ENCODE measurements at places on chromosomes 1 and 21. TPM values are rescaled to one million over a fixed set of nuclear protein-coding genes. Genes with fewer than 3 reads are reported as not detected.

DNA sequence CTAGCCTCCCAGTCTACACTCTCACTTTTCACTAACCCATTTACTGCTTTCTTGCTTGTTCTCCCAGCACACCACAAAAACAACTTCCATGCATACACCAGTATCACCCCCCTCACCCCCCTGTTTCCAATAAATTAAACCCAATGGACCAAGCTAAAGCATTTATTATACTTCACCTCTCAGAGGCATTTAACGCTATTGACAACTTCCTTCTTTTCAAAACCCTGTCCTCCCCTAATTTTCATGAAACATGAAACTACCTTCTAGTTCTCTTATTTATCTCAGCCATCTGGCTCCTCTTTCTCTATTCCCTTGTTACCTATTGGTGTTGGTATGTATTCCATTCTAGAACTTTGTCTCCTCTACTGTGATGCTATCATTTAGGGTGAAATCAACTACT lies 32.3 kb downstream of the PTPRC start:
- DNase-seq: no peak

GRCh38 chr21:21148009-21148408 lies 149.8 kb downstream of the NCAM2 start:
- no peak for DNase-seq

- DNase-seq: no peak
Measured at GRCh38 chr1:218207194-218207593, 77.9 kb upstream of the RRP15 start.

- peak; percentile 89 for DNase-seq
Measured at GRCh38 chr1:58815069-58815685, 31.3 kb upstream of the JUN start.

GRCh38 chr1:34186741-34187494 lies 10.2 kb downstream of the C1orf94 start:
- DNase-seq: no peak

- DNase-seq: no peak
Measured at GRCh38 chr1:187396226-187396625, 567.5 kb downstream of the PLA2G4A start.

DNA sequence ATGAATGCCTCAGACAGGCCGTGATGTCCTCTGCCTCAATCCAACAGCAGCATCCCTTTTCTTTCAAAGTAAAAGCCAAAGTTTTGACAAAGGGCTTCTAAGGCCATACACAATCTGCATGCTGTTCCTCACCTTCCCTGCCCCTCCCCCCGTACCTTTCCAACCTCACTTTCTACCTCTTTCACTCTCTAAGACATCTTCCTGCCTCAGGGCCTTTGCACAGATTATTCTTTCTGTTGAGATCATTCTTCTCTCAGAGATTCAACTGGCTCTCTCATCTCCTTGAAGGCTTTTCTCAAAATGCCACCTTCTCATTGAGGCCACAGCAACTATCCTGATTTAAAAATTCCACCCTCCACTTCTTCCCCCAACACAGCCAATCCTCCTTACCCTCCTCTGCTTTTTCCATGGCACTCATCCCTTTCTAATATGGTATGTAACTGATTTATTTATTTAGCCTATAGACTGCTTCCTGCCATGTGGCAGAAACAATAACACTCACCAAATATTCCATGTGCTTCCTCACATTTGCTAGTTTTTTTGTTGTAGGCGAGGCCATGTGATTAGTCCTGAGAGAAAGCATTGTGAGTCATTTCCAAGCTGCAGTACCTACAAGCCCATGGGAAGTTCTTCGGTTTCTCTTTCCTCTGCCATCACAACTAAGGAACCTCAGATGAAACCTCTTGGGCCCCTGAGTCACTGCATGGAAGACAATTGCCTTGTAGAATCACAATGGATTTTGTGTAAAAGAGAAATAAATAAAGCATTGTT lies 58.7 kb upstream of the GADD45A start:
- DNase-seq: no peak

- peak; percentile 25 for DNase-seq
Measured at GRCh38 chr1:56645677-56646305, 677 bp downstream of the PRKAA2 start.

Gene CACHD1
- total RNA-seq: 9.2 TPM

Gene TEDDM1
- total RNA-seq: not detected

Gene RNU1-2
- 5,988 TPM for total RNA-seq

GRCh38 chr21:43340491-43341377 lies 86.2 kb downstream of the SIK1 start:
- peak; percentile 36 for DNase-seq

Gene LENEP
- not detected for total RNA-seq

Gene LRIG2
- total RNA-seq: 8.7 TPM

Gene S100A8
- 201 TPM for total RNA-seq

DNA sequence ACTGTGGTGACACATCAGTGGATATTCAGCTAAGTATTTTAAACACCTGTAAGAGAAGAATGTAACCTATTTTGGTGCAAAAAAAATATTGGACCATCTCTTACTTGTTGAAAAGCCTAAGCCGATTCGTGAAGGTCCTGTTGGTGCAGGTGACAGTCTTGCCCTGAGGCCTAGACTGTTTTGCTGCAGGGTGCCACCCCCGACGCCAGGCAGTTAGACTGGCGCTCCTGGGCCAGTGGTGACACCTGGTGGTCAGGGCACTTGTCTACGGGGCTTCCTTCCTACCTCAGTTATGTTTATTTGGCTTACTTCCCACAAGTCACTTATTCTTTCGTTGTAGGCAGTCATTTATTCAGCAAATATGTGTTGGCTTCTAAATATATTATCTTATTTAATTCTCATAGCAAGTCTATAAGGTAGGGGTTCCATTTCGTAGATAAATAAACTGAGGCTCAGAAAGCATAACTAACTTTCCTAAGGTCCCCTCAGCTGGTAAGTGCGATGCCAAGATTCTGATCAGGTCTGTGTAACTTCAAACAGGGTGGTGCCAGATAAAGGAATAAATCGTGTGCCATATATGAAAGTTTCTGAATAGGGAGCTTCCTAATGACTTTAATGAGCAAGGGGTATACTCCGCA lies 1.9 kb downstream of the EEIG2 start:
- peak; percentile 69 for DNase-seq

GRCh38 chr1:221698579-221699349 lies 43.1 kb downstream of the DUSP10 start:
- DNase-seq: no peak

Gene BCAS2
- total RNA-seq: 25.8 TPM

DNA sequence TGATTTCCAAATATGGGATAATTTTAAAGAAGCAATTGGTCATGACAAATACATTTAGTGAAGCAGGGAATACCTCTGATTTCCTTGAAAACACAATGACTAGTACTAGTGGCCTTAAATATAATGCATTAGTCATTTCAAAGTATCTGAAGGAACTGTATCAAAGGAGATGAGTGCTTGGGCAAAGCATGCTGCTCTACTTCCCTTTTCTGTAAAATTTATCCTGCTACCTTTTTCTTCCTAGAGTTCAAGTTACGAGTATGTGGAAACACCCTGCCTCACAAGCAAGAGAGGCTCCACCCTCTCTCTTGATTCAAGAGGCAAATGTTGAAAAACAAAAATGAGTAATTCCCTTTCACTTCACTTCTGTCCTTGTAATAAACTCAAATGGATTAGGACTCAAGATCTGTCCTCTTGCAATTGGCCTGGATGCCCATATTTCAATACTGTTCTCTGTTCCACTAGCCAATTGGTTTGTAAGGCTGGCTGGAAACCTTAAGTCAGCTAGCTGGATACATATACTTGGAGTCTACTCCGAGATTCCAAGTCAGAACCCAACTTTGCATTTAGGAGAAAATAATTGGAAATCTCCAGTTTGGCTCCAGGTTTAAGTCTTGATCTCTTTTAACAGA lies 92.5 kb downstream of the CDC42BPA start:
- no peak for DNase-seq

DNA sequence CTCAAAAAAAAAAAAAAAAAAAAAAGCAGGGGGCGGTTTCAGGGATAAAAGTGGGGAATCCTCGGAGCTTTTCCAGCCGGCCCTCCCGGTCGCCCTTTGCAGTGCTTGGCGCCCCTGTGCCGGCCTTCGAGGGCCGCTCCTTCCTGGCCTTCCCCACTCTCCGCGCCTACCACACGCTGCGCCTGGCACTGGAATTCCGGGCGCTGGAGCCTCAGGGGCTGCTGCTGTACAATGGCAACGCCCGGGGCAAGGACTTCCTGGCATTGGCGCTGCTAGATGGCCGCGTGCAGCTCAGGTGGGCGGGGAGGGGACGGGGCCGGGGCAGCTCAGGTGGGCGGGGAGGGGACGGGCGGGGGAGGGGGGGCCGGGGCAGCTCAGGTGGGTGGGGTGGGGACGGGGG lies 25.3 kb downstream of the RNF223 start:
- no peak for DNase-seq

Gene ZBTB8A
- 4.7 TPM for total RNA-seq

DNA sequence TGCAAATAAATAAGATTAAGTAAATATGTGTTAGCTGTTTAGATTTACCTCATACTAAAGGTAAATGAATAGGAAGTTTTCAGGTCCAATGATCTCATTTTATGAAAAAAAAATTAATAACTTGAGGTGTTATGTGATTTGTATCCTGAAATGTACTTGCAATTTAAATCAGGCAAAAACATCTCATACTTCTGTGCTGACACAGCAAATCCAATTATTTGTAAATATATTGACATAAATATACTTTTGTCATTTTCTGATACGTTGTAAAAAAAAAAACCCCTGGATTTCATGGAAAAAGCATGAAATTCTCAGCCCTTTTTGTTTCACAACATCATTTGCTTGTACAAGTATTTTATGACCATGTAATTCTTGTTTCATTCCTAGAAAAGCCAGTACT lies 184.1 kb upstream of the NCAM2 start:
- no peak for DNase-seq

Gene C8B
- total RNA-seq: not detected

Gene CAMK1G
- not detected for total RNA-seq

DNA sequence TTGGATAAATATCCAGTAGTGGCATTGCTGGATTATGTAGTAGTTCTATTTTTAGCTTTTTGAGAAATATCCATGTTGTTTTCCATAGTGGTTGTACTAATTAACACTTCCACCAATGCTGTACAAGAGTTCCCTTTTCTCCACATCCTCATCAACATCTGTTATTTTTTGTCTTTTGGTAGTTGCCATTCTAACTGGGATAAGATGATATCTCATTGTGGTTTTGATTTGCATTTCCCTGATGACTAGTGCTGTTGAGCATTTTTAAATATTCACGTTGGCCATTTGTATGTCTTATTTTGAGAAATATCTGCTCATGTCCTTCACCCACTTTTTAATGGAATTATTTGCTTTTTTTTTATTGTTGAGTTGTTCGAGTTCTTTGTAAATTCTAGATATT lies 183.9 kb downstream of the PTPRU start:
- no peak for DNase-seq

Gene VPS45
- total RNA-seq: 40.2 TPM

Gene TMEM81
- 4.0 TPM for total RNA-seq

GRCh38 chr1:158924677-158925076 lies 6.7 kb upstream of the PYHIN1 start:
- no peak for DNase-seq

DNA sequence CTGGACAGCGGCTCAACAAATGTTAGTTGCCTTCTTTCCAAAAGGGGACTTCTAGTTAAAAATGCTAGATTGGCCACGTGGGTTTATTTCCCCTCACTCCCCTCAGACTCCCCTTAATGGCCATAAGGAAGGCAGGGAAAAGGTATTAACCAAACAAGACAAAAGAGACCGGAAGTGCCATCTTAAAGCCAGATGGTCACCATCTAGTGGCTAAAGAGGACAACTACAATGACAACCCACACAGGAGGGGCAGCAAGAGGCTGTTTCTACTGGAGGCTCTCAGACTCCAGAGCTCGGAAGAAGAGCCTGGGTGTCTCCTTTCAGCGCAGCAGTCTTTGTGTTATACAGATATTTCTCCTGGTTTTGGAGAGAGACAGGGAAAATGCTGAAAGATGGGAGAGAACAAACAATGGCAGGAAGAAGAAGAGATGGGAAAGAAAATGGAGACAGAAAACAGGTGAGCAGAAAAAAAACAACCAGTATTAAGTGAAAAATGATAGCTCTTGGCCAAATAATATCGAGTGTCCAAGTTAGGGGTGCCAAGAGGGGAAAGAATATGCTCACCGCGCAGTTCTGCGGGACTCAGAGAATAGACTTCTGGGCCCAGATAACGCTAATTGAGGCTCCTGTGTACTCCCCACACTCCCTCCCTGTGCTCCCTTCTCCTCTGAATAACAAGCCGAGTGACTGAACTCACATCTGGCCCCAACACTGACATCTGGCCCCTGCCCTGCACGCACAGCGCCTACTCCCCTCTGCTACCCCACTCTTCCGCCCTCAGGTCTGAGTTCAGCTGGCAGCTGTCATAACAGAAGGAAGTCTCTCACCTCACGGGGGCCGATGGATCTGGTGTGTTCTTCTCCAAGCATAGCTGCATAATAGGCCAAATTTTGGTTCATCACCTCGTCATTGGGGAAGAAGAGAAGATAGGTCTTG lies 9.6 kb downstream of the P3H1 start:
- no peak for DNase-seq

DNA sequence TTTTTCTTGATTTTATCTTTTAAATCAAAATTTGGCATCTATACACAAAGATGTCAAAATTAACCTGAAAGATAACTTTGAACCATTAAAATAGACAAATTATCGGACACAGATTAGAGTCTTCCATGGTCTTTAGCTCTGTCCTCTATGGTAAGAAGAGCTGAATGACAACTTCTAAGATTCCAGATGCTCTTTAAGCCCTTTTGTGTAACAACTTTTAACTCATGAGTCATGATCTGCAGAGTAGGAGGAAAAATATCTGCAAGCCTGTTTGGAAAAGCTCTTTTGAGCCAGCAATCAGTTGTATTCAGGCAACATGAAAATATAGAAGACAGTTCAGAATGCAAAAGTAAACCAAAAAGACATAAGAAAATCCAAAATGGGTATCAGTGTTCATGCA lies 37.8 kb downstream of the TTC13 start:
- DNase-seq: no peak

Measured in left cardiac atrium (tissue), 4 donors.